ENCODE measurements at places on chromosomes 5 and 9.

GRCh38 chr9:95666785-95667155 is 150.0 kb upstream of the PTCH1 start:
- no peak for DNase-seq

- no peak for DNase-seq
Measured at GRCh38 chr5:101292199-101292598, 389.1 kb upstream of the ST8SIA4 start.

- DNase-seq = no peak
Measured at GRCh38 chr9:70392189-70392588, 22.3 kb downstream of the KLF9 start.

DNA sequence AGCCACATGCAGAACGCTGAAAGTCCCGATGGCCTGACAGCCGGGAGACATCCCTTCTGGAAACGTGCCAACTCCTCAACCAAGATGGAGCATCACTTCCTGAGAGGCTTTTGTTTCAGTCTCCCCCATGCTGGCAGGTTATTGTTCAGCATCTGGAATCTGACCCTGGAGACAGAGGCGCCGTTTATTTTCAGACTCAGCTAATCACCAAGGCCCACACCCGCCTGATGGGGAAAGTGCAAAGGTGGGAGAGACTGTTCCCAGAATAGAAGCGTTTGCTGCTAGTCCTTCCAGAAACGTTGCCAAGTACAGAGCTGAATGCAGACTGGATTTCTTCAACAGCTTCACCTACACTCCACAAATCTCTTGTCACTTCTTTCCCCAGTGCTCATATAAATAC is 41.8 kb upstream of the S1PR3 start:
- DNase-seq = no peak

DNA sequence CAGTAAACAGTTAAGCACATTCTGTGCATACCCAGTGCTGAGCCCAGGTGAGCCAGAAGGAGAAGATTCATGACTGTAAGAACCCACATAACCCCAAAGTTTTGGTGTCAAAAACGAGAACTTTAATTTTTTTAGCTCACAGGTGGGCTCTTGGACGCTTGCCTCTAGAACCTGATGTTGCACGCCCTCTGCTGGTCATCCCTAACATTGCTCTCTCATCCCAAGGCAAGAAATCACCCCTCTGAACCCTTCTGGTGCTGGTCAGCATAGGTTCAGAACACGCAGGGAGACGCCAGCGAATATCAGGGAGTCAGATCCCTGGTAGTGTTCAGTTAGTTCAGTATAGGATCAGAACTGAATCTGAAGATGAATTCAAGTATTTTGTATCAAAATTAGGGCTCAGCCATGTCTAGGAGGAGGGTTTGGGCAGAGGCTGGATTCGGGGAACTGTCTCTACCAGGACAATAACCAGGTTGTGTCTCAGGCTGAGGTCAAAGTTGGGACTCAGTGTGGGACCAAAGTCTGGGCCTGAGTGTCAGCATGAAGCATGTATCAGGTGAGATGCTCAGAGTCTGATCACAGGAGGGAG is 4.1 kb upstream of the DNAJB5 start:
- no peak for DNase-seq

- no peak for DNase-seq
Measured at GRCh38 chr5:161261668-161262323, 284.7 kb downstream of the GABRB2 start.

GRCh38 chr5:38563624-38564023 is 7.2 kb upstream of the LIFR start:
- DNase-seq = no peak

GRCh38 chr5:178383919-178384815 is 151.6 kb upstream of the PHYKPL start:
- DNase-seq = no peak

GRCh38 chr9:112174222-112174964 is 704 bp downstream of the SUSD1 start:
- DNase-seq = peak; percentile 51

DNA sequence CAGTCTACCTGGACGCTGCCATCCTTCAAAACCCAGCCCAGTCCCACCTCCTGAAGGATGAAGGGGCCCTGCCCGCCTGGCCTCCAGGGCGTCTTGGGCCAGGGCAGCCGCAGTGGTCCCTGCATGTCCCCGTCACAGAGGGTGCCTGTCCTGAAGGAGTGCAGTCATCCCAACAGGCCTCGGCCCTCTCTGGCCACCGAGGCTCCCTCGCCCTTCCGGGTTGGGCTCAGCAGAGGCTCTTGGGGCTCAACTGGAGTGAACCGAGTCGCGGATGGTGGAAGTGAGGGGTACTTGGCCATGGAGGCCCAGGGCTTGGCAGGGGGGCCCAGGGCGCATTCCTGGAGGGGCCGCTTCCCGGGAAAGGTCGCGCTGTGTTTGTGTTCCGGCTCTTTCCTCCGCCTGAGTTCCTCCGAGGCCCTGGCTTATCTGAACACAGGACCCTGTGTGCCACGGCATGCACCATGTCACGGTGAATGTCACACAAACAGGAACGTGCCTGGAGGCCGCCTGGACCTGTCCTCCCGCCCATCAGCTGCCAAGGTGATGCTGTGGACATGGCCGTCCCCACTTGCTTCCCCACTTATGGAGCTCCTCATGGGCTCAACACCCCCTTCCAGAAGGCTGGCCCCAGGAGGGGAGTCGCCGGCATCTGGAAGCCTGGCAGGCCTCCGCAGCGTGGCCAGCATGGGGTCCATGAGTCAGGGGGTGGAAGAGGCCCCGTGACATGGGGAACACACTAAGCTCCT is 25.7 kb upstream of the OBP2B start:
- no peak for DNase-seq

GRCh38 chr5:111775224-111775623 is 18.2 kb upstream of the NREP start:
- no peak for DNase-seq

DNA sequence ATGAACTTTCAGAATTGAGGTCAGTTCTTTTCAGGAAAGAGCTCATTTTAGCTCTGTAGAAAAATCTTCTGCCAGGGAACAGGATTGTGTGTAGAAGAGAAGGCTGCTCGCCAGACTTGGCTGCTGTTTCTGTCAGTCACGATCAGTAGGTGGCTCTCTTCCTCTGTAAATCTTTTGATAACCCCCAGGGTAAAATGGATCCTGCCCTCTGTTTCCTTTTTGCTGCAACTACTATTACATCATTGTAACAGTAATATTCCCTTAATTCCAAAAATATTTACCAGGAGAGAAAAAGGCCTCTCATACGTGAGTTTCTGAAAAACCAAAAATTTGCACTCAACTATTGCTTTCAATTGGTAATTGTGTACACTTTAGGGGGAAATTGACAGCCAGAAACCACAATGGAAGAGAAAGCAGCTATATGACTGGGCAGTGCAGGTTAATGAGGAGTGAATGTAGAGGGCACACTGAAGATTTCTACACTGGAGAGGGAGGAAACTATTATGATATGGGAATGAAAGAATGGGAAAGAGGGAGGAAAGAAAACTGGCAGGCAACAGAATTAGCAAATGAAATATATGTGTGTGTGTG is 12.3 kb downstream of the IFNA21 start:
- DNase-seq = no peak

DNA sequence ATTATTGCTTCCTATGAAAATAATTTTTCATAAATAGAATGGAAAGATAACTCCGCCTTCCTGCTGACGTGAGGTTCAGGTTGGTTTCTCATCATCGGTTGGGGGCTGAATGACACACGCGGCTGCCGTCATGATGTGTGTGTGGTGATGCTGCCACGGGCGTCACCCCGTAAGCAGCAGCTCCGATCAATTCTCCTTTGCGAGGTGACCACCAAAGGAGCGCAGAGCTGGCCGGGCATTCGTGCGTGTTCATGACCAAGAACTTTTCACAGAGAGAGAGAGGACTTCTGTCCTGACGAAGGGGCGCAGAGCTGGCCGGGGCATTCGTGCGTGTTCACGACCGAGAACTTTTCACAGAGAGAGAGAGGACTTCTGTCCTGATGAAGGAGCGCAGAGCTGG is 30.3 kb downstream of the SURF6 start:
- DNase-seq = no peak

- no peak for DNase-seq
Measured at GRCh38 chr9:127181315-127181580, 58.8 kb upstream of the ANGPTL2 start.

DNA sequence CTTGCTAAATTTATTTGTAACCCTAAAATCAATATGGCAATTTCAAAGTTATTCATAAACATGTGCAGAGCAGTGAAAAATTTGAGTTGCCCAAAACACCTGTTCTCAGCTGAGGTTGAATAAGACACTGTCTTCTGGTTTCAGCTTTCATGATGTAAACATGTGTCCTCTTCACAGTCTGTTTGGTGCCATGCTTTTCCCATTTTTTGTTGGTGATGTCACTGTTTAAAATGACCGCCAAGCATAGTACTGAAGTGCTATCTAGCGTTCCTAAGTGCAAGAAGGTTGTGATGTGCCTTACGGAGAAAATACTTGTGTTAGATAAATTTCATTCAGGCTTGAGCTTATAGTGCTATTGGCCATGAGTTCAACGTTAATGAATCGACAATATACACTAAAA is 580.8 kb downstream of the ACTL7B start:
- no peak for DNase-seq

DNA sequence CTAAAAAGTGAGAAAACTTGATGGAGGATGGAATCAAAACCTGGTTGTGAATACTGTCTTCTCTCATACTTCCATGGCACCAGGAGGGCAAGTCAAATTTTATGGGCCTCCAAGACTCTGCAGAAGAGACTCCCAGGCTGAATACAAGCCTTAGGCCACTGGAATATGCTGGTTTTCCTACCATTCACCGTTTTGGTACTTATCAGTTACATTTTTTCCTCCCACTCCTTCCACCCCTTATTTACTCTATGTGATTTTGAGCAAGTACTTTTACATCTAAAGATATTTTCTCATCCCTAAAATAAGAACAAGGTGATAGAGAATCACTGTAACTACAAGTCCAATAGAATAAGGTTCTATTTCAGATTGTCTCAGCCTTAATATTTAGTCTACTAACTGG is 8.0 kb upstream of the LIX1 start:
- DNase-seq = no peak

- DNase-seq = no peak
Measured at GRCh38 chr5:108924457-108924961, 176.8 kb downstream of the FER start.

GRCh38 chr9:98790134-98790841 is 6.1 kb downstream of the ANKS6 start:
- DNase-seq = no peak

DNA sequence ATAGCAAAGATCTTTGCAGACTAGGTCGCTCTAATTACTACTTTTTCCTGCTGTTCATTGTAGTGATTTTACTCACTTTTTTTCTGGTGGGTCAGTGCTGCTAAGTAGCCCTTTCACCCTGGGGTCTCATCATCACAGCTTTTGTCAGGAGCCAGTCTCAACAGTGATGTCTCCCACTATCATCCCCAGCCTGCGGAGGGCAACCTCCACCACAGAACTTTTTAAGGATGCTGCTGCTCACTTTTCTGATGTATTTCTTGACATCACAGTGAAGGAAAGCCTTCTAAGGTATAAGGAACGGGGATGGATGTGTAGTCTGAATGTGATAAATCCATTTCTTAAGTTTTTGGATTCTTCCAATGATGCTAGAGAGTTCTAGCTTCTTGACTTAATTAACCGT is 242.5 kb upstream of the RIOK2 start:
- no peak for DNase-seq

DNA sequence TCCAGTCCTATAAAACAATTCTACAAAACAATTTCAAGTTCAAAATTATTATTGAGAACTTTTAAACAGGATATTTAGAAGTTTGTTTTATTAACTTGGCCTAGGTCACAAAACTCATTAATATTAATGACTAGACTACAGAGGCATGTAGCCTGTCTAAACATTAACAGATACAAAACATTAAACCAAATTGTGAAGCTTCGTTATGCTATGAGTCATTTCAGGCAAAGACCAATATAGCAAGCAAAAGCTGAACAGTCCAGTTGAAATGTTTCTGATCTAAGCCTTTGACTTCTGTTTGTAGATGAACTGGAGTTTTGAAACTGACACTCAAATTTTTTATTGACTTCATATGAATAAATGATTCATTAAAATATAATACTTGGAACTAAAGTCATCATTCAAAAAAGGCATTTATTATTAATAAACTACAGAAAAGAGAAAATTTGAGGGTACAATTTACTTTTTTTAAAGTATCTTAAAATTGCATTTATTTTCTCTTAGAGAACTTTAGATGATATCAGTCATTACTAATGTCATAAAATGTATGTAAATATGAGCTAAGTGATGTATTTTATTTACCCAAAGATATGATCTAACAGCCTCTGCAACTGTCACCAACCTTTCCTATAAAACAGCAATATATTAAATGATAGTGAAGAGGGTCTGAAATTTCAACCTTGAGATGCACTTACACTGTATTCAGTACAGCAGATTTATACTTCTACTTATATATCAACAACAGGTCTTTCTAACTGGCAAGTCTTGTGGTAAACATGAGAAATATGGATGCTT is 188.8 kb downstream of the COMMD10 start:
- peak; percentile 54 for DNase-seq

GRCh38 chr5:157613385-157614245 is 38.0 kb upstream of the ADAM19 start:
- DNase-seq = no peak

DNA sequence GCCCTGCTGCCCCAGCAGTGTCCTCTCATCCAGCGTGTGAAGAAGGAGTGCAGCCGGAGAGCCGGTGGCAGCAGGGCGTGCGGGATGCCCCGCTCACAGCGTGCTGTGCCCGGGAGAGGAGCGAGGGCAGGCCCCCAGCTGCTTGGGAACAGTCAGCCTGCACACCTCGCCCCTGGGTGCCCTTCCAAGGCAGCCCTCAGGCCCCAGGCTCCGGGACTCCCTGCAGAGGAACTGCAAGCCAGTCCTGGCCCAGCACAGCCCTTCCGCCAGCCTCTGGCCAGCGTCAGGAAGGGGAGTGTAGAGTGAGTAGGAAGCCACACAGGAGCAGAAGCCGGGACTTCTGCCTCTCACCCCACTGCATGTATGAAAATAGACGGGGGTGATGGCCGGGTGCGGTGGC is 43.5 kb downstream of the ADAMTS2 start:
- DNase-seq = no peak

GRCh38 chr5:39197556-39197955 is 21.8 kb downstream of the FYB1 start:
- no peak for DNase-seq

GRCh38 chr5:172059661-172060100 is 53.2 kb upstream of the FBXW11 start:
- peak; percentile 17 for DNase-seq

DNA sequence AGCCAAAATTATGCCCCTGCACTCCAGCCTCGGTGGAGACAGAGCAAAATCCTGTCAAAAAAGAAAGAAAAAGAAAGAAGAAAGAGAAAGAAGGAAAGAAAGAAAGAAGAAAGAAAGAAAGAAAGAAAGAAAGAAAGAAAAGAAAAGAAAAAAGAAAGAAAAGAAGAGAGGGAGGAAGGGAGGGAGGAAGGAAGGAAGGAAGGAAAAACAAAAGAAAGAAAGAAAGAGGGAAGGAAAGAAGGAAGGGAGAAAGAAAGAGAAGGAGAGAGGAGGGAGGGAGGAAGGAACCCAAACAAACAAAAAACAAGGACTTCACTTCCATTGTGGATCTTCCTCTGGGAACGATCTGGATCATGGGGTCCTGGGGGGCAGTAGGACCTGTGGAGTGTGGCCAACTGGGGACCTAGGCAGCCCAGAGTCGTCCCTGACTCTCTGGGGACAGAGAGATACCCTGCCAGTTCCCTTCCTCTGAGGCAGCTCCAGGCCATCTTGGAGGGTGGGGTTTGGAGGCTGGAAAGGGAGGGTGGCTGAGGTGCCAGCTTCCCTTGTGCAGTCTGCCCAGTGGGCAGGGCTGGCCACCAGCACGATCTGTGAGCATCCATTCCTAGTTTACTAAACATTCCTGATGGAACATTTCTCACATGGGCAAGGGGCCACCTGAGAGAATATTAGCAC is 216.8 kb downstream of the PAX5 start:
- DNase-seq = no peak
